ENCODE measurements at places on chromosomes 2 and 18.

DNA sequence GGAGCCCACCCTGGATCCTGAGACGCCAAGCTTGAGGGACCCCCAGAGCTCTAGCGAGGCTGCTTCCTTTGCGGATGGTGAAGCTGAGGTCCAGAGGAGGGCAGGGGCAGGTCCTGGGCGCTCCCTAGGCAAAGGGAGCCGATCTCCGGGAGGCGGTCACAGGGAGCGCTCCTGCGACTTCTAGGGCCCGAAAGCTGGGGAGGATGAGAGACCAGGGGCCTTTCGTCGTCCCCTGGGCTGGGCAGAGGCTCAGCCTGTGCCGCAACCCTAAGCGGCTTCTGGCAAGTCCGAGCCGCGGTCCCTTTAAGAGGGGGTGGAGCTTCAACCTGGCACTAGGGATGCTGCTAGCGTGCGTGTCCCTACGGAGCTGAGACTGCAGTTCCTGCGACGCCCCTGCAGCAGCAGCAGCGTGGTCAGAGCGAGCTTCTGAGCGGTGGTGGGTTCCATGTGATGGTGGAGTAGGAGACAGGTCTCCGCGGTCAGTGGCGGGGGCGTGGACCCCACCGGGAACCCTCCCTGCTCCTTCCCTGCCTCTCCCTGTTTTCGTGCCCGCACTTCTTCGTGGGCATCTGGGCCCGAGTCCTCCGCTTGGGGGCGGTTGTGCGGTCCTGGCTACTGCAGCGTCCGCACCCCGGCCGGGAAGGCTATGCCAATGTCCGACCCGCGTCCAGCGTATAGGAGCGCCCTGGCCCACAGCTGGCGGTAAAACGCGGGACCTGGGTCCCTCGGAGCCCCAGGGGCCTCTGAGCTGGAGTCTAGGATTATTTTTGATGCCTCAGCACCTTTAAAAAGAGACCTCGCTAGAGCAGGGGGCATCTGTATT, 154.6 kb downstream of the CCDC74A start:
- peak; percentile 63 for DNase-seq

- no peak for DNase-seq
These were observed 275.8 kb downstream of the LNPK start for GRCh38 chr2:175726223-175726622.

GRCh38 chr2:22885245-22885644, 499.7 kb upstream of the KLHL29 start:
- DNase-seq, result no peak

GRCh38 chr2:165778653-165779451, 15.2 kb downstream of the GALNT3 start:
- DNase-seq, result no peak

- DNase-seq, result no peak
These were observed 16.1 kb downstream of the MROH2A start for GRCh38 chr2:233794128-233794658.

- DNase-seq, result no peak
These were observed 63.3 kb downstream of the RPIA start for GRCh38 chr2:88754585-88755320.

- peak; percentile 47 for DNase-seq
These were observed 98.0 kb downstream of the TRABD2A start for GRCh38 chr2:84782717-84783442.

- DNase-seq, result no peak
These were observed 74.5 kb upstream of the NCKAP5 start for GRCh38 chr2:133642791-133643191.

- no peak for DNase-seq
These were observed 102.4 kb upstream of the ZFP36L2 start for GRCh38 chr2:43328832-43329231.

GRCh38 chr2:45699032-45699658, 47.7 kb downstream of the PRKCE start:
- no peak for DNase-seq

- no peak for DNase-seq
These were observed 79.6 kb downstream of the PDE11A start for GRCh38 chr2:177992992-177993391.

GRCh38 chr2:36713310-36713709, 16.8 kb downstream of the VIT start:
- no peak for DNase-seq

DNA sequence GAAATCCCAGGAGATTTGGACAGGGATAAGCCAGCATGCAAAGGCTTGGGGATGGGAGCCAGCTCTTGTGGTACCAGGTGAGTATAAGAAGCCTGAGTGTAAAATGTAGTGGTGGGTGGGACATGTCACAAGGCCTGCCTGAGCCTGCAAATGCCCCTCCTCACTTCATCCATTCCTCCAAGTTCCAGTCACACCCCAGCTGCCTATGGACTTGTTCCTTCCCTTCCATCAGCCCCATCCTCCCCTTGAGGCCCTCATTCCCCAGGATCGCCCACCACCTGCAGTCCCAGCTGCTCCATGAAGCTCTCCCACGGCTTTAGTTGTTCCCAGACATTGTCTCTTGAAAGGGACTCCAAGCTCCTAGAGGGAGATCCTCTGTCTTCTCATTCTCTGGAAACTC, 81.5 kb downstream of the MARCO start:
- DNase-seq, result no peak

DNA sequence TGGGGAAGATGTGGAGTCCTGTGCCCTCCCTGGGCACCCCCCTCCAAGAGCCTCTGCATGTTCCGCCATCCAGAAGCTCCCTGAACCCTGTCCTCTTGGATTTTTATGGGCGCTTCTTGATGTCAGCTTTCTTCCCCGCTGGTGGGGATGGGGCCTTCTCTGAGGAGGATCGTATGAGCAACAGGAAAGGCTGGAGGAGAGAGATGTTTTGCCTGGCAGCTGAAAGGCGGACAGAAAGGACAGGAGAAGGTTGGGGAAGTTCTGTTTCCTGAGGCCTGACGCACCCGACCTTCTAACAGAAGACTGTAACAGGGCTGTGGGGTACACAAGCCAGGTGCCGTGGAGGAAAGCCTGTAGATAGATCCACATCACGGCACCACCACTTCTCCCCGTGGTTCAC, 238.8 kb downstream of the LDLRAD4 start:
- no peak for DNase-seq

GRCh38 chr2:54950811-54951210, 99.4 kb downstream of the RTN4 start:
- DNase-seq, result no peak

GRCh38 chr2:39632876-39633275, 32.8 kb upstream of the TMEM178A start:
- no peak for DNase-seq

- no peak for DNase-seq
These were observed 820.8 kb upstream of the FAM98A start for GRCh38 chr2:34419856-34420255.

GRCh38 chr2:42176992-42177738, 8.0 kb downstream of the EML4 start:
- no peak for DNase-seq

DNA sequence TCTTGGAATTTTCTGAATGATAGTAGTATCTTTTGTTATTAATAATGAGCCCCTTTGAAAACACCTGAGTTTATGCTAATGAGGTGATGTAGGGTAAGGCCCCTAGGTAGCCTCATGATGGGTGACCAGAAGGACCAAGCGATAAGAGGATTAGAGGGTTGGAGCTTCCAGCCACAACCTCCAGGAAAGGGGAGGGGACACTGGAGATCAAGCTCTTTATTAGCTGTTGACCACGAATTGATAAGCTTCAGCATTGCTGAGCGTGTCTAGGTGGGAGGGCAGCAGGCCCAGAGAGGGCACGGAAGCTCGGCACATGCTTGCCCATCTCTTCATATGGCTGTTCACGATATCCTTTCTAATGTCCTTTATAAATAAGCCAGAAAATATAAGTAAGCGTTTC, 39.0 kb downstream of the KIAA2012 start:
- no peak for DNase-seq

DNA sequence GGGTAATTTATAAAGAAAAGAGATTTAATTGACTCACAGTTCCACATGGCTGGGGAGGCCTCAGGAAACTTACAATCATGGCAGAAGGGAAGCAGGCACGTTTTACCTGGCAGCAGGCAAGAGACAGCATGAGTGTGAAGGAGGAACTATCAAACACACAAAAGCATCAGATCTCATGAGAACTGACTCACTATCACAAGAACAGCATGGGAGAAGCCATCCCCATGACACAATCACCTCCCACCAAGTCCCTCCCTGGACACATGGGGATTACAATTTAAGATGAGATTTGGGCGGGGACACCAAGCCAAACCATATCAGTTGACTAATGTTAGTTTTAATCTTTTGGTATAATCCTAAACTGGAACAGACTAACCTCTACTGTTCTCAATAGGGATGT, 49.1 kb upstream of the CPO start:
- no peak for DNase-seq

DNA sequence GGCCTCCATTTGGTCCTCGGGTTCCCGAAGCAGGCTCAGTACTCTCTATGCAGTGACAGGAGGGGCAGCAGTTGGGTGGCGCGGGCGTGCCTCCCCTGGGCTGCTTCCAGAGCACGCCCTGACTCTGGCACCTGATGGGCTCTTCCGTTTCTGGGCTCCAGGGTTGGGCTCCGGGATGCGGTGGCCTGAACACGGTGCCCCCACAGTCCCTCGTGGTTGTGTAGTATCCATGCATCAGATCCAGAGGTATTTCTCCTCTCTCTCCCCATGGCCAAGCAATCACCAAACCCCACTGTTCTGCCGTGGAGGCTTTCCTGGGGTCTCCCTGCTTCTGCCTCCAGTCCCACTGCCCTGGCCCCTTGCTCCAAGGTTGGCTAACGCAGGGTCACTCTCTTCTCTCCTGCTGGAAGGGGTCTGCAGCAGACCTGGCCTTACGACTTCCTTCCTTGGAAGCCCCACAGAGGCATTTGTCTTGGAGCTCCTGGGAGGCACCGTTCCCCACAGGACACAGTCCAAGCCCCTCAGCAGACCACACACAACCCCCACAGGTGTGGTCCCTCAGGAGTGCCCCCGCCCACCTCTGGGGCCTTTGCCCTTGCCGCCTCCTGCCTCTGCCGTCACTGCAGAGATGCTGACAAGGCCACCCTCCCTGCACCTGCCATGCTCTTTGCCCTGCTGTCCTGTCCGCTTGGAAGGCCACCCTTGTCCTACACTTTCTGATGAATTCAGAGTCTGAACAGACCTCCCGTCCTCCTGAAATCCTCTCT, 136.6 kb upstream of the ASB18 start:
- no peak for DNase-seq

GRCh38 chr2:236689981-236690380, 120.4 kb downstream of the ACKR3 start:
- no peak for DNase-seq

GRCh38 chr2:1622521-1623200, 121.7 kb downstream of the PXDN start:
- DNase-seq, result no peak

DNA sequence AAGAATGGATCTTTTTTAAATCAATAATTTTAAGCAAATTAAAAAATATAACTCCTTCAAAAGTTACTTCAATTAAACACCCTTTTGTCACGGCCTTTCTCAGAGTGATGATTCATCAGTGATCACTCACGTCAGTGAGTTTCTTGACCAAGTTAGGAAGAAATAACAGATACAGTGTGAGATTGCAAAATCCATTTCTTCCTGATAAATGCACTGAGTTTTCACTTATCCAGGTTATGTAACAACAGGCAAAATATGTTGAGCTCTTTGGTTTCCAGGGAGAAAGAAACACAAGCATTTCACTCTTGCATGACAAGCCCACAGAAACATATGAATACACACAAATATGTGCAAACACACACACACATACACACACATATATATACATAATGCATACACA, 195.9 kb upstream of the CYRIA start:
- no peak for DNase-seq

- DNase-seq, result no peak
These were observed 158.3 kb downstream of the EML6 start for GRCh38 chr2:54881759-54882158.

DNA sequence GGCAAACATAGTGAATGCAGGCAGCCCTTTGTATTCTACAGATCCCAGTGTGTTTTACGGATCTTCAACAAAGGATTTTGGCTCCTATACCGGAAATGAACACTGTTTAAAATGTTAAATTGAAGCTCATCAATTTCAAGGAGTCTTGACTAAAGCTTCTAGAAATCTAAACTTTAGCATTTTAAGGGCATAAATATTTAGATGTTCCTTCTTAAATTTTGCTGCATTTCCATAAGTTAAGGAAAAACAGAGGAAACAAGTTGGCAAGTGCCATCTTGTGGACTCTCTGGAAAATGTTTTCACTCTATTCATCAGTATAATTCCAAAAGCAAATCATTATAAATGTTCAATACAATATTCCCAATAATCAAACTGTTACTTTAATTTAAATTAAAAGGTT, 19.6 kb downstream of the CHN1 start:
- DNase-seq, result no peak

DNA sequence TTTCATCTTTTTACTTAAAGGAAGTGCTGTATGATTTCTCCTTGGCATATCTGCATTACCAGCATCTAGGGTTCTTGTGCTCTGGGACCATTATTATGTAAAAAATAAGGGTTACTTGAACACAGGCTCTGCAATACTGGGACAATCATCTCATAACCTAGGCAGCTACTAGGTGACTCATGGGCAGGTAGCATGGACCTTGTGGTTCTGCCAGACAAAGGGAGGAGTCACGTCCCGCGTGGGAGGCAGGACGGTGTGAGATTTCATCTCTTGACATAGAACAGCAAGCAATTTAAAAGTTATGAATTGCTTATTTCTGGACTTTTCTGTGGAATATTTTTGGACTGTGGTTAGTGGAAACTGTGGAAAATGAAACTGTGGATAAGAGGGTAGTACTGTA, 34.1 kb downstream of the ASAP2 start:
- DNase-seq, result no peak

GRCh38 chr2:12867631-12868287, 151.0 kb downstream of the TRIB2 start:
- no peak for DNase-seq

DNA sequence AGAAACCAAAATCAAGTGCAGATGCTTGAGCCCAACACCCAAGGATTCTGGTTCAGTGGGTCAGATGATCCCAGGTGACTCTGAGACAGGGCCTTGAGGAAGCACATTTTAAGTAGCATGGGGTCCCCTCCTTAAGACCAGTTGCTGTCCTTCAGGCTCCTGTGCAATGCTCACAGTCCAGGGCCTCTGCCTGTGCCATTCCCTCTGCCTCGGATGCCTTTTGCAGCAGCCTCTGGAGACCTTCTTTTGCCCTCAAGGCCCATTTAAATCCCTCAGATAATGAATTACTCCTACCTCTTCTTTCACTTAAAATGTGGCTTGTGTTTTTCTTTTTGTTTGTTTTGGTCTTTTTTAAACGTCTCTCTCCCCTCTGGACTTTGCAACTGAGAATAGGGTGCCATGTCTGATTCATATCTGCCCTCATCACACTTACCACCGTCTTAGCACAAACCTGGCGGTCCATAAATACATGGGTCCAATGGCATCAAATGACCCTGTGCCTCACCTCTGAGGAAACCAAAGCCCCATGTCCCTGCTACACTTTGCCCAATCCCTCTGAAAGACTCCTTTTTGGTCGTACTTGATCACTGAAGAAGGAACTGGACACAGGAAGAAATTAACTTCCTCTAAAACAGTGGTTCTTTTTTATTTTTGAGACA, 14.2 kb downstream of the ACTG2 start:
- no peak for DNase-seq

GRCh38 chr2:235494716-235495372, 1.0 kb downstream of the AGAP1 start:
- no peak for DNase-seq
